ENCODE measurements at places on chromosomes 7 and 10.

DNA sequence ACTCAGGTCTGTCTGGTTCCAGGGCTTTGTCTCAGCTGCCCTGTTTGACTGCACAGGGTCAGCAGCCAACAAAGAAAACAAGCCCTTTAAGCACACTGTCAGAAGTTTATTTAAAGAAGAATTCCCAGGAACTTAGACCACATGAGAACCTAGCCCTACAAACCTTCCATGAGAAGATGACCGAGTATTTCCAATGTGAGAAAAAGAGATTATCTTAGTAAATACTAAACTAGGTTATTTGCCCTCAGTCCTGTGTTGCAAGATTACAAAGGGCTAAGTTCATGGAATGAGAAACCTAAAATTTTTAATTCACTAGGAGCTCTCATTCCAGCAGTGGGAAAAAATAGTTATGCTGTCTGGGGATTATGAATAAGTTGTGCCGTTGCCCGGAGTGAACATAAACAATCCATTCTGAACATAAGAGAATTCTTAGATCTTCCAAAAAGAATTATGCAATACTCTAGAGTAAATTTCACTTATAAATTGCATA lies 46.7 kb downstream of the NOC3L start:
- no peak for DNase-seq

DNA sequence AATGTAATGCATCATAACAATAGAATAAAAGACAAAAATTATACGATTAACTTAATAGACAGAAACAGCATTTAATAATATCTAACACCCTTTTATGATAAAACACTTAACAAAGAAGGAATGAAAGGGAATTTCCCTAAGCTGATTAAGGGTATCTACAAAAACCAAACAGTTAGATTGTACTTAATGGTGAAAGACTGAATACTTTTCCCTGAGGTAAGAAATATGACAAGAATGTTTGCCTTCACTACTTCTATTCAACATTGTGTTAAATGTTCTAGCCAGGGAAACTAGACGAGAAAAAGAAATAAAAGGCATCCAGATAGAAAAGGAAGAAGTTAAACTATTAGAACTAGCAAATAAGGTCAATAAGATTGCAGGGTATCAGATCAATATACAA lies 276.9 kb downstream of the BAMBI start:
- no peak for DNase-seq

DNA sequence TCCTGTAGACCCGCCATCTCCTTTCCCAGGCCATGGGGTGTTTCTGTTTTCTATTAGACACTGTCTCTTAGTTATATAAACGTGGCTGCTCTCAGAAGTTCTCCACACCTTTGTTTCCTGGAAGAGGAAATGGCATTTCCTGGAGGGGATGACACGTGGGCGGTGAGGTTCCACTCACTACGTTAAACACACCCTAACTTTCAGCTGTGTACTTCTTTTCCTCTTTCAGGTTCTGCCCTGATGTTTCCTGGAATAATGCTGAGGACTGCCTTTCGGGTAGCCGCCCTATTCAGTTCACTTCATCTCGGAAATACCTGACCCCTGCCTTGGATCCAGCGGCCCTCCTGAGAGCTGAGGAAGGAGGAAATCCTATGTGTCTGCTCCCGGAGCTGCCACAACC lies 3.4 kb upstream of the PRKCQ start:
- DNase-seq, result no peak

DNA sequence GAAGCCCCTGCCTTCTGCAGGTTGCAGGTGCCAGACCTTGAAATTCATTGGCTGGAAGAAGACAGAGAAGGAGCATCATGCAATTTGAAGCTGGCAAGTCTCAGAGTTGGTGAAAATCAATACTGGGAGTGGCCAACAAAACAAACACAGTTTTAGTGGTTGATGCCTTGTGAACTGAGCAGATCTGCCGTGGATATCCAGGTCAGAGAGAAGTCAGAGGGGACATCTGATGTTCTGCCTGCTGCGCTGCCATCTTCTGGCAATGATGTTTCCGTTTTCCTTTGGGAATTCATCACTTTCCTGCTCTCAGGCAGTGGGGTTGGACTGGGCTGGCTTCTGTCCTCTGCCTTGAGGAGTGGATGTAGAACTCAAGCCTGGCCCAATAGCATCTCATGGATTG lies 132.0 kb downstream of the RPS24 start:
- DNase-seq, result no peak

- DNase-seq, result no peak
These were observed 35.5 kb downstream of the COA1 start for GRCh38 chr7:43693687-43694398.

GRCh38 chr10:4025339-4025738 lies 240.3 kb upstream of the KLF6 start:
- DNase-seq, result no peak

GRCh38 chr7:37901236-37901827 lies 15.3 kb downstream of the SFRP4 start:
- no peak for DNase-seq

- no peak for DNase-seq
These were observed 155.6 kb upstream of the ADO start for GRCh38 chr10:62648921-62649320.

DNA sequence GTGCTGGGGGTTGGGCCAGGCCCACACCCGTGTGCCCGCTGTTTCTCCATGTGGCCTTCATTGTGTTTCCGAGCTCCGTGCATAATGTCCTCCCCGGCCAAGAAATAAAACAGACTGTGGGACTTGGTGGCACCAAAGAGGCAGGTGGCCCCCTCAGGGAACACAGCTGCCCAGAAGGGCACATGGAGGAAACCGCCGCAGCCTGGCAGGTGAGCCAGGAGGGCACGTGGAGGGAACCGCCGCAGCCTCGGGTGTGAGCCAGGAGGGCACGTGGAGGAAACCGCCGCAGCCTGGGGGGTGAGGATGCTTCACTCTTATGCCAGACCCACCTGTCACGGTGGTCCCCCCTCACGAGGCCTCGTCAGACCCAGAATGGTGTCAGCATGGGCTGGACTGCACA lies 288.7 kb downstream of the WDR37 start:
- DNase-seq, result peak; percentile 38

DNA sequence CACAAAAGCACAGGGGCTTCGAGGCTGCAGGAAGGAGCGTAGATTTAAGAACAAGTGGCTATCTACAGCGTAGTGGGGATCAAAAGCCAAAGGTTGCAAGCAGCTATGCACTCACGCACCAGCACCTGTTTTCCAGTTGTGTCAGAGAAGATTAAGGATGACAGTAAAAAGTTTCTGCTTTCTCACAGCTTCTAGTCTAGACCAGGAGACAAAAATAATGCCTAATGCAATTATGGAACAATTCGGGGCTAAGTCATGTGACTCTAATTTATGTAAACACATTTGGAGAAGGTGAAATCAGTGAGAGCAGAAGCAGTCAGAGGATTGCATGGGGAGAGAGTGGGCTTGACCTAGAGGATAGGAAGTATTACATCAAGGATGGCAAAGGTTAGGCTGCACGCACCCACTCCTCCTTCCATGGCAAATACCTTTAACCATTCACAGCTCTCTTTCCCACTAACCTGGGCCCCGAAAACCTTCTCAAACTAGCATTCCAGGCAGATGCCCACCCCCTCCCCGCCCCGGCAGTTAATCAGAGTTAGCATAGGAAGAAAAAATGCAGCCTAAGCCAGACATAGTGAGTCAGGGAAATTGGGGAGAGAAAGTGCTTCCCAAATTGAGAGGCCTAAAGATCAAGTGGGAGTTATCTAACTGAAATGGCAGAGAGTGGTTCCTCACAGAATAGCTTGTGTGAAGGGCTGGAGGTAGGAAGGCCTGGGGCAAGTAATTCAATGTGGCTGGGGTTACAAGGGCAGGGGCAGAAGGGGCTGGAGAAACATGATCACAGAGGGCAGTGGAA lies 48.2 kb upstream of the GPAM start:
- DNase-seq, result no peak

GRCh38 chr10:64316416-64316815 lies 795.2 kb downstream of the REEP3 start:
- DNase-seq, result no peak

DNA sequence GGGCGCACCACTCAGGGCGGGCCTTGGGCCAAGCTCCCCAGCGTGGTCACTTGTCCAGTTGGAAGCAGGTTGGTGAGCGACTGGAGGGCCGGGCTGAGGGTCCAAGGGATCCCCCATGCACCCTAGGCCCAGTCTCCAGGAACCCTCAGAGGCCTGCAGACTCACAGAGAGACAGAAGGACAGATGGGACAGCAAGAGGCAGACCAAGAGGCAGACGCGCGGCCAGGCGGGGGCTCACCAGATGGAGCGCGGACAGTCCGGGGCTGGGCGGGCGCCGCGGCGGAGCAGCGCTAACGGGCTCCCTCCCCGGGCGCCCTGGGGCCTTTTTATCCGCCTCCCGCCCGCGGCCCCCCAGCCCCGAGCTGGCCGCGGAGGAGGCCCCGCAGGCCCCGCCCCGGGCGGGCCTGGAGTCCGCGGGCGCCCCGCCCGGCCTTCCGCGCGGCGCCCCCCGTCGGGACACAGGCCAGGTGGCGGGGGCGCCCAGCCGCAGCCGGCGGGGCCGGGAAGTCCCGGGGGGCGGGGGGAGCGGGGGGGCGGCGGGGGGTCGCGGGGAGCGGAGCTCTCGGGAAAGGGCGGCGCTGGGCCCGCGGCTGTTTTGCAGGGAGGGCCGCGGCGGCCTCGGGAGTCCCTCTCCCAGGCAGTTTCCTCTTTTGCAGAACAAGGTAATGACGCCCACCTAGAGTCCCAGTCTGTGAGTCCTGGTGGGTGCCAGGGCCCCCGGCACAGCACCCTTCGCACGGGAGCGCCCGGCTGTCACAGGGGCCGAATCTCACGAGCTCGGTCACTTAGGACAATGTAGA lies at the start of gene LOXL4:
TSS of gene LOXL4 (minus strand) at position 301 of the 800 bp plus-strand sequence. CDS start 5,175 bp downstream, outside the sequence.
- DNase-seq, result peak; percentile 75

- no peak for DNase-seq
These were observed 447.4 kb downstream of the DNAJB6 start for GRCh38 chr7:157784041-157784835.

- no peak for DNase-seq
These were observed 24.8 kb upstream of the FFAR4 start for GRCh38 chr10:93541402-93542357.

DNA sequence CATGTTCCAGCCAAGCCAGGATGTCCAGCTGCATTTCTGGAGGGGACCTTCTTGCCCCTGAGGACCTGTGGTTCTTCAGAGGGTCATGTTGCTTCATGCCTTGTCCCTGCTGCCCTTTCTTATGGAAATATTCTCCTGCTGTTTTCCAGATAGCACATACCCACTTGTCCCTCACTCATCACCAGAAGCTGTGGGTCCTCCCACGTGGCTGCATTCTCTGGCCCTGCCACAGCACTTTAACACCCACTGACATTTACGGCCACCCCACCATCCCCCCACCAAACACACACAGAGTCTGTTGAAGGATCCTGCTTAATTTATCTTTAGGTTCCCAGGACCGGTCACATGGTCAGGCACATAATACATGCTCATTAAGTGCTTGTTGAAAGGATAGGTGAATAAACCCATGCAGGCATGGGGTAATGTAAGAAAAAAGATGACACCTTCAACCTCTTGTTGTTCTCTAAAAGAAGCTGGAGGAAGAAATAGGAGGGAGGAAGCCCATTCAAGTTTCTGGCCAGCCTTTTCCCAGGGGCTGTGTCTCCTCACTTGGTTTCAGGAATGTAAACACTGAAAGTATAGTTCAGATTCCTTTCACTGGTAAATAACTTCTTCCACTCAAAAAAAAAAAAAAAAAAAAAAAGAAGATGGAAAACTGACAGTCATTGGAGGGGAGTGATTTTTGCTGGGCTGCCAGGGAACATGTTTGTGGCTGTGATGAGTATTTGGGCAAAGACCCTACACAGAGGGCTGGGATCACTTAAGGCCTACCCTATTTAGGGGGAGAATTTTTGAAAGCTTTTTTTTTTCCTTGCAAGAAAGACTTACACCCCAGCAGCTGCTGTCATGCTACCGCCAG lies 19.8 kb upstream of the BMPER start:
- DNase-seq, result no peak

DNA sequence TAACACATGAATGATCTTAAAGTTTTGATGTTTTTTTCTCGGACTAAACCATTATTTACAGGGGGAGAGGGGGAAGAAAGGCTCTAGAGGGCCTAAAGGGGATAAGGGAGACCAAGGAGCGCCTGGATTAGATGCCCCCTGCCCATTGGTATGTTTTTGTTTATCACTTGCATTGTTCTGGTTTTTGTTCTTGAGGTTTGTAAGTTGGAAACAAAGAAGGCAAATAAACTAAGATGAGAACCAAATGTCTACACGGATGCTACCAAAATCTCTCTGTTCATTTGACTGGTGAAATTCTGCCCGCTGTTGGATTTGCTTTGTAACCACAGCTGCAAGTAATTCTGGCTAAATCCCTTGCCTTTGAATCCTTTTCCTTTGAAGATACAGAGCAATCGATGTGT lies 99.8 kb upstream of the MACROH2A2 start:
- DNase-seq, result no peak

Measured in left forelimb (tissue), 1 donor.